Stomach (tissue), 19 donors: ENCODE measurements at places on chromosomes 12 and 14.

DNA sequence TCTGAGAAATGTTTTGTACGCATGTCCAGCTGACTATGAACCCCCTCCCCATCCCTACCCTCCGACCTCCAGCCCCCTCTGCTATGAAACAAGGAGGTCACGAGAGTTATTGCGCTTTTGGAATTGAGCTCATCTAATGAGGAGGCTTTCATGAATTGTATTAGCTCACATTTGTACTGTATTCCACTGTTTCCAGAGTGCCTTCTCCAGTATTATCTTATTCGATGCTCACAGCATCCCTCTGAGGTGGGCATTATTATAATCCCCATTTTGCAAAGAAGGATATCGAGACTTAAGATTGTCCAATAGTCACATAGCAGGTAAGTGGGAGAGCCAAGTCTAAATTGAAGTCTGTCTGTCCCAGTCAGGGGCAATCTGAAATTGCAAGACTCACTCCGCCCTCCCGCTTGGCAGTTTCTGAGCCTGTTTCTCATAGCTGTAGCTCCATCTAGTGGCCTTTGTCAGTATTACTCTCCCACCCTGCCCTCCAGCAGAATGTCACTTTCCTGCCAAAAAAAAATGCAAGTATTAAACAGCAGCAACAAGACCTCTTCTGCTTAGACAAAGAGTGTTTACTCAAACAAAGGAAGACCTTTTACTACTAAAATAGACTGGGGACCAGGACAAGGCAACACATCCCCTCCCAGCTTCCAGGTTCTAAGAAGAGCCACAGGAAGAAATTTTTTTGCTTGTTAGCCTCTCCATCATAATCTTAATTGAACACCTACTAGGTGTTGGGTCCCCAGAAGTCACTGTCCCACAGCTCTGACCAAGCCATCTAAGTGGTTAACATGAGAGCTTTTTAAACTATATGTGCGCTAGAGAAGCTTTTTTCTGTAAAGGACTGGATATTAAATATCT lies 48.6 kb upstream of the TMEM233 start:
- peak; percentile 87 for DNase-seq

DNA sequence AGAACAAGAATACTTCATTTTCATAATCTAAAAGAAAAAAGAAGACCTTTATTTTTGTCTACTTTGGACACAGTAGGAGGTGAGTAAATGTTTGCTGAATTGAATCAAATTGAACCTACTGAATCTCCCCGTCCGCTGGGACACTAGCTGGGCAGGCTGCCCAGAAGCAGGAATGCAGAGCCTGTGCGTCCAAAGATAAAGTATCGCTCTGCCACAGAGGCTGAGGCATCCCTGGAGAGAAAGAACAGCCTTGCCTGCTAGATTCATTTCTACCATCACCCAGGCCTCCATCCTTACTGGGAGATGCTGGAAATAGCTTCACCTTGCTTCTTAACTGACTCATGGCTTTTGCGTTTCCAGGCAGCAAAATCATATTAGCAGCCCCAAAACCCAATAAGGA lies 64.1 kb upstream of the TSPAN11 start:
- DNase-seq = no peak

DNA sequence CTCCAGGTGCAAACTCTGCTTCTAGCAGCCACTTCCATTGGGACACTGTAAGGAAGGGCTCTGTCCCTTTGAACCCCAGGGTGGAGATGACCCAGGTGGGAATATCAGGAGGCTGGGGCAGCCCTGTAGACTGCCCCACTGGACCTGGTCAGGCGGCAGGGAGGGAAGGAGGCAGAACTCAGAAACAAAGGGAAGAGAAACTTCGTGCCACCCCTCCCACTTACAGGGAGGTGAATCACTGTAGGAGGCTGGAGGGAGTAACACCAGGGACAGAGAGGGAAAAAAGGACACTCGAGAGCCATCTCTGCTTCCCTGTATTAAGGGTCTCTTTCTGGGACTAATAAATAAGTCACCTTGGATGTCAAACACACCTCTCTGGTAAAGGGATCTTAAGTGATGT lies 37.4 kb downstream of the ISCA2 start:
- no peak for DNase-seq

GRCh38 chr12:110379631-110380030 lies 23.9 kb downstream of the ANAPC7 start:
- DNase-seq = no peak

DNA sequence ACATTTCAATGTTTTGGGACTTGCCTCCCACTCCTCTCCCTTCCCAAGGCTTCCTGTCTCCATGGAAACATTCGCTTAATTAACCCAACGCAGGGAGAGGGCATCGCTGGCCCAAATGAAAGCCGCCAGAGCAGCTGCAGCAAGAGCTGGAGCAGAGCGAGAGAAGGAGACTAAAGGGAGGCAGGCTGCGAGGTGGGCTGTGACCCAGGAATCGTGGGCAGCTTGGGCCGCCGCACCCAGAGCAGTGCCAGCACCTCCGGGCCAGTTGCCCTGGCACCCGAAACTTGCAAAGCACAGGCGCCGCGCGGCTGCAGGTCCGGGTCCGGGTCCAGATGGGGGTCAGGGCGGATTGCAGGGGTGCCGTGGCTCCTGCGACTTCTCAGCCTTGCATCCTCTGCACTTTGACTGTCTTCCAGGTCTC lies 43.5 kb upstream of the PTPRQ start:
- peak; percentile 15 for DNase-seq

- no peak for DNase-seq
These were observed 611.8 kb downstream of the ETNK1 start for GRCh38 chr12:23236811-23237210.

- no peak for DNase-seq
These were observed 414.7 kb downstream of the RAD51B start for GRCh38 chr14:68234101-68234905.

- no peak for DNase-seq
These were observed 152.4 kb downstream of the TSPAN9 start for GRCh38 chr12:3229577-3229976.

GRCh38 chr14:29805415-29806123 lies 122.1 kb downstream of the PRKD1 start:
- peak; percentile 73 for DNase-seq

DNA sequence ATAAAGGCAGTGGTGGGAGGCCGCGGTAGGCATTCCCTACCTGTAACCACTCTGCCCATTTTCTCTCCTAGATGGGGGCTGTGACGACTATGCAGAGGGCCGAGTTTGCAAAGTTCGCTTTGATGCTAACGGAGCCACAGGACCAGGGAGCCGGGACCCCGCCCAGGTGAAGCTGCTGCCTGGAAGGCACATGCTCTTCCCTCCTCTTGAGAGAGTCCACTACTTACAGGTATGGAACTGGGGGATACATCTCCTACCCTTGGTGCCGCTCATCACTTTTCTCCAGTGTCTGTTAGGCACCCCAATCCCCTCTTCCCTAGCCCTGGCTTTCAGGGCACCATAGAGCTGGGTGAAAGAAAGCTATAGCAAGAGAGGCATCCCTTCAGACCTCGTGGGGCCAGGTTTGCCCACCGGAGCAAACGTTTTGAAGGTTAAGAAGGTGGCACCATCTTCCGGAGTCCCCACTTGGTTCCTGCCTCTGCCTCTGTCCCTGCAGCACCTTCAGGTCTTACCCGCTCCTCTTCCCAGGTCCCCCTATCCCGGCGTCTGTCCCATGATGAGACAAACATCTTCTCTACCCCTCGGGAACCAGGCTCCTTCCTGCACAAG lies 2.0 kb upstream of the P3H3 start:
- DNase-seq = no peak

- DNase-seq = no peak
These were observed 97.2 kb upstream of the SYT1 start for GRCh38 chr12:78767264-78767981.

DNA sequence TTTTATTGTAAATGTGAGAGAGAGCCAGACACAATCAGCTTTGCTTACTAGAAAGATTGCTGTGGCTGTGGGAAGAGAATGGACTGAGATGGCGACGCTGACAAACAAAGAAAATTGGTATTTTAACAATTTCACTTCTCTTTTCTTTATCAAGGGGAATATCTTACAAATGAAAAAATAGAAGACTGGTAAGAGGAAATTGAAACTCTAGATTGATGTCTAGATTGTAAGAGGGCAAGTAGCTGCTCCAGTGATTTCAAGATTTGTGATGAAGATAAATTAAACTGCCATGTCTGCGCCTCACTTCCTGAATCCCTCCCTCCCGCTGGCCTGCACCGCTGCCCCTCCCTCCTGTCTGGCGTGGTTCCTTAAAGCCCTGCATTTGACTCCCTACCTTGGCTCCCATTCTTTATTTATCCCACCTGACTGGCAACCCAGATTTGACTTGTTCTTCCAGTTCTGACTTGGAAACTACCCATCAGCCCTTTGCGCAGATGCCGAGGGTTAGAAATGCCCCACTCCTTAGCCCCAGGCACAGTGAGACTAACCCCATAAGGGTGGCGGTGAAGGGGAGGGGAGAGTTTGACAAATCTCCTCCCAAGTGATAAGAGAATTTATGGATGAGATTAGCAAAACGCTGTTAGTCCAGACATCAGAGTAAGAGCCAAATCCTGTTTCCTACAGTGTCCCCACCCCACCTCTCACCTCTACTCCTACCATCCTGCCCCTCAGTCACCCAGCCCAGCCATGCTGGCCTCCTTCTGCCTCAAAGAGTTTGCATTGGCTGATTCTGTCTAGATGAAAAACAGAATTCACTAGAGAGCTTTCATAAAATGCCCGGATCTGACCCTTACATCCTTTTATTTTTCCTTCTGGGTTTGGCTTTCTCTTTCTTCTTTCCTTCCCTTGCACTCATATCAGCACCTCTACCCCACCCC lies 125.3 kb upstream of the ATF7IP start:
- DNase-seq = peak; percentile 61

- no peak for DNase-seq
These were observed 107.3 kb downstream of the SAMD4A start for GRCh38 chr14:54674046-54674741.

DNA sequence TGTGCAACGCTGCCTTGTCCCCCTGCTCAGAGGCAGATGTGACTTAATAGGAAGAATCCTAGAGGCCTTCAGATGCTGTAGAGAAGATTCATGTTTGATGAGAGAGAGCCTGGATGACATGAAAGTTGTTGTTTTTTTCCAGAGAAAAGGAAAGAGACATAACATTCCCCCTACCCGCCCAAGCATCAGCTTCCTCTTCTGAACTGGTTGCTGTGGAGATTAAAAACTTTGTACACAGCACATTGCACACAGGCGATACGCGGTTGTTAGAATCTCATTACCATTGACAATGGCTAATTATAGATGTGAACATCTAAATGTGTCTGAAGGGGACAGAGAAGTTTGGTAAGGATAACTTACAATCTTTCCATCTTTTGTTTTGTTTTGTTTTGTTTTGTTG lies 13.6 kb upstream of the ETFBKMT start:
- no peak for DNase-seq

DNA sequence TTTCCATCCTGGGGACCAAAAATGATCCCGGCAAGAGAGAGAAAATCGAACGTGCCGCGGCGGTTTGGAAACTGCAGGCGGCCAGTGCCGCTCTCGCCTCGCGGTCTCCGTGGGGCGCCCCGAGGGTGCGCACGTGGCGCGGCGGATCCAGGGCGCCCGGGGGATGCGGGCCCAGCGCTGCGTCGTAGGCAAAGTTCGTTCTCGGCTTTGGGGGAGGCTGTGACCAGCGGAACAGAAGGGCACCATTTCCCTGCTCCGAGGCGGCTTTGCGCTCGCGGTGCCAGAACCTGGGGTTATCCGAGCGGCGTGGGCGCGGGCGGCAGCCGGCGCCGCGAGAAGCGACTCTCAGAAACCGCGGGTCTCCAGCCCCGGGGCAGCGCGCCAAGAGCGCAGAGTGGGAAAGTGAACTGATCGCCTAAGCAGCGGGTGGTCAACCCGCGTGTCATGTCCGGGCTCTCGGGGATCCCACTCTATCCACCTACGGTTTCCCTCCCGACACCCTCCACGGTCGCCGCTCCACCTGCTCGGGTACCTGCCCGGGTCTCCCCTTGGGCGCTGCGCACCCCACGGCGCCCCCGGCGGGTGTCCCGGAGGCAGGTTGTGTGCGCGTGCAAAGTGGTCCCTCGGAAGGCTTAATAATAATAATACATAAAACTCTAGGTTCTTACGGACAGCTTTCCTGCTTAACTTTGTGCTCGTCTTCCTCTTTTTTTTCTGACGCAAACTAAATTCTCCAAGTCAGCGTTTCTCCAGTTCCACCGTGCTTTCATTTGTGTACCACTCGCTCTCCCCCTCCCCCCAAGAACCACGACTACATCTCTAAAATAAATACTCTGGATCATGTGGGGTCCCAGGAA lies 1.2 kb downstream of the ESRRB start:
- DNase-seq = no peak

DNA sequence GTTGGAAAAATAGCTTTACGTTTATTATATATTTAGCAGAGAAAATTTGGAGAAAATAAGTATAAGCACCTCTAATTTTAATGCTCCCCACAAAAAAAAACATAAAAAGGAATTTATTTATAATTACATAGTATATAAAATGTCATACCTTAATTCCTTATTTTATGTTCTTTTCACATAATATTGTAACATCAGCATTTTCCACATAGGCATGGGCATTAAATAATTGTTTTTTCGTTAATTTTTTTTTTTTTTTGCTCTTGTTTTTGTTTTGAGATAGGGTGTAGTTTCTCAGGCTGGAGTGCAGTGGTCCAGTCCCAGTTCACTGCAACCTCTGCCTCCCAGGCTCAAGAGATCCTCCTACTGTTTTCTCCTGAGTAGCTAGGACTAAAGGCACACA lies 329.8 kb upstream of the FOXG1 start:
- no peak for DNase-seq

GRCh38 chr14:72535485-72535884 lies 358.4 kb downstream of the DPF3 start:
- peak; percentile 36 for DNase-seq

GRCh38 chr14:94562941-94563883 lies 2.0 kb downstream of the SERPINA4 start:
- DNase-seq = no peak

DNA sequence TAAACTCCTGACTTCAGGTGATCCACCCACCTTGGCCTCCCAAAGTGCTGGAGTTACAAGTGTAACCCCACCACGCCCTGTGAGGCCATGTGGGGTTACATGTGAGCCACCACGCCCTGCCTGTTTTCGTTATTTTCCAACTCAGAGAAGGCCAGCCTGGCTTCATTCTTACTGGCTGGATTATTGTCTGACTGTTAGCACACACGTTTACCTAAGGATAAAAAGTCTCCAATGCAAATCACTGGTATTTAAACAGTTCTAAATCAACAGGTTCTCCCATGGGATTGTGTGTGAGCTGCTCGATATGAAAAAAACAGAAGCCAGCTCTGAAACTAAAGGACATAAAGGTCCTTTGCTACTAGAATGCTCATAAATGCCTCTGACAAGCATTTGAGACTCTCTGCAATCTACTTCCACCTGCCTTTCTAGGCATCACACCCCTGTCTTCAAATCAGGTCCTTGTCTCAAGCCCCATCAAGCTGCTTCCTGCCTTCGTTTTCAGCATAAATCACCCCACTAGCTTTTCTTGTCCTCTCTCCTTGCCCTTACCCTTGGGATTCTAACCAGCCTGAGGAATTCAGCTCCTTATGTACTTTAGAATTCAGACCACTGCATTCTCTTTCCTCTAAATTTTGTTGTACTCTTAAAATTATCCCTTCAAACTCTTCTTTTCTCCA lies 265.0 kb downstream of the DUSP6 start:
- peak; percentile 86 for DNase-seq

GRCh38 chr12:80811957-80812708 lies 95.4 kb downstream of the MYF5 start:
- no peak for DNase-seq
